ENCODE measurements at places on chromosomes 6 and 20.
A peak's percentile ranks its signal among the peaks of the same experiment; 100 is the strongest.

- no peak for ATAC-seq
Observed at GRCh38 chr20:6384380-6384779, 261.6 kb upstream of the FERMT1 start.

- ATAC-seq = no peak
Observed at GRCh38 chr20:62367633-62368391, 700 bp upstream of the LAMA5 start.

DNA sequence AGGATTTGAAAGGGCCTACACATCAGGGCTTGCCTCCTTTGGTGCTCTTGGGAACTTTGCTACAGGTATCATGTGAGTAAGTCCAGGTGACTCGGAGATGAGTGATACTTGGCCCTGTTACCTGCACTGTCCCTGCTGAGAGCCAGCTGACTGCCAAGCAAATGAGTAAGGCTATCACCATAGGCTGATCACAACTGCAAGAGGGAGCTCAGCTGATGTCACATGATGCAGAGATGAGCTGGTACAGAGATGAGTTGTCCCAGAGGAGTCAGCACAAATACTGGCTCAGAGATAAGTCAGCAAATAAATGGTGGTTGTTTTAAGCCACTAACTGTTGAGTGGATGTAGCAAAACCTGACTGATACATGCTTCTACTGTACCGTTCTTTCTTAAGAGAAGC lies 41.4 kb downstream of the LAMP5 start:
- ATAC-seq = no peak

- ATAC-seq = no peak
Observed at GRCh38 chr6:160226118-160226591, 32.5 kb downstream of the SLC22A2 start.

DNA sequence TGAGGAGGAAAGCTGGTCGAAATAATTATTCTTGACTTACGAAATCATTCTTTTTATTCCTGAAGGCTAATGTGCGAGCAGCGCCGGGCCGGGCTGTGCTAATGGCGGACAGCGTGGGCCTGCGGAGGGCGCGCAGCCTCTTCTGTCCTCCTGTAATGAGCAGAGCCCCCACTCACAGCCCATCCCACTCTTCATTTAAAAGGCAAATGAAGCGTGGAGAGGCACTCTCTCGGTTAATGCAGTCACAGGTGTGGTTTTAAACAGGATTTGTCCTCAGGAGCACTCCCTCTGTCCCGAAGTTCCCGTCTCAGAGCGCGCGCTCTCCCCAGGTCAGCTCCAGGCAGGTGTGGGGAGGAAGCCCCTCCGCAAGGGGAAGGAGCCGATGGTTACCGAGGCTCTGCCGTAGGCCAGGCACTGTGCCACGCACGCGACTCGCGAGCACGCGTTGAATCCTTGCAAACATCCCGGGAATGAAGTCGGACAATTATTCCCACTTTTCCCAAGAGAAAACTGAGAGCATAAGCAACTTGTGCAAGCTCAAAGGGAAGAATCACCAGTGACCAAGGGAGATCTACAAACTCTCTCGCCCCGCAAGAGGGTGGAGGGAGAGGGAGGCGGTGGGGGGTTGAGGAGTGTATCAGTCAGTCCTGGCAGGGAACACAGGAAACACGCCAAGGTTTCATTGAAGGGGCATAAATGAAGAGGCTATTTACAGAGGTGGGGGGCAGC lies 35.5 kb upstream of the ZFAND3 start:
- peak; percentile 76 for ATAC-seq

DNA sequence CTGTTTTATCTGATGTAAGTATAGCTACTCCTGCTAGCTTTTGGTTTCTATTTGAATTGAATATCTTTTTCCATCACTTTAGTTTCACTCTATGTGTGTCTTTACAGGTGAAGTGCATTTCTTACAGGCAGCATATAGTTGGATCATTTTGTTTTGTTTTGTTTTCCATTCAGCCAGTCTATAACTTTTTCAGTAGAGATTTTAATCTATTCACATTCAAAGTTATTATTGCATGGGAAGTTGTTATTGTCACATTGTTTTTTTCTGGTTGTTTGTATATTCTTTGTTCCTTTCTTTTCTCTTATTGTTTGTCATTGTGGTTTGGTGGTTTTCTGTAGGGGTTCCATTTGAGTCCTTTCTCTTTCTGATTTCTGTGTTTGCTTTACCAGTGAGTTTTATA lies 151.2 kb downstream of the PDE10A start:
- no peak for ATAC-seq

- ATAC-seq = no peak
Observed at GRCh38 chr6:17045581-17046322, 56.1 kb upstream of the STMND1 start.

All from gastroesophageal sphincter (tissue), 4 donors.